ENCODE measurements at places on chromosomes 16 and 17.

DNA sequence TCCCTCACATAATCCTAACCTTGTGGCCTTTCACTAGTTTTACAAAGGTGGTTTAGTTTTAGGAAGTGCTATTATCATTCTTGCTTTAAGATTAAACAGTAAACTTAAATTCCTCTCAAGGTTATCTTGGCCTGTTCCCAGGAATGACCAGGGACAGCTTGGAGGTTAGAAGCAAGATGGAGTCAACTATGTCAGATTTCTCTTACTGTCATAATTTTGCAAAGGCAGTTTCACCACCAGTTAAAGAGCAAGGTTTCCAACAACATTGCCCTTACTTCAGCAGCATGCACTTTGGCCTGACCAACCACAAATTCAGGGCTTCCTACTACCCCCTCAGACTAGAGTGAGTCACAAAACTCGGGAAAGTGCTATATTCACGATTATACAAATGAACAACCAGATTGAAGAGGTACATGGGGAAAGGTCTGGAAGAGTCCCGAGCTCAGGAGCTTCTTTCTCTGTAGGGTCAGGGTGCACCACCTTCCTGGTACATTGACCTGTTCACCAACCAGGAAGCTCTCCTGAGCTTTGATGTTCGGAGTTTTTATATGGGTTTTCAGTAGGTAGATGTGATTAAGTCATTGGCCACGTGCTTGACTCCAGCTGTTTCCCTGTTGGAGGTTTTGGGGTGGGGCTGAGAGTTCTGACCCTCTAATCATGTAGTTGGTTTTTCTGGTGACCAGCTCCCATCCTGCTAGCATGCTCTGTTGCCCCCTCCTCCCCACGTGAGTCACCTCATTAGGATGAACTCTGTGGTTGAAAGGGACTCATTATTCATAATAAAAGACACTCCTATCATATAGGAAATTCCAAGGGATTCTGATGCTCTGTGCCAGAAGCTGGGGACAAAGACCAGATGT is 19.4 kb downstream of the RHOT1 start:
- DNase-seq, result no peak

GRCh38 chr17:40260528-40260927 is 27.2 kb upstream of the CDC6 start:
- DNase-seq, result no peak

- DNase-seq, result no peak
Observed at GRCh38 chr17:75959051-75959838, 18.4 kb upstream of the FBF1 start.

- no peak for DNase-seq
Observed at GRCh38 chr16:3015865-3016521, 2.0 kb downstream of the CLDN6 start.

DNA sequence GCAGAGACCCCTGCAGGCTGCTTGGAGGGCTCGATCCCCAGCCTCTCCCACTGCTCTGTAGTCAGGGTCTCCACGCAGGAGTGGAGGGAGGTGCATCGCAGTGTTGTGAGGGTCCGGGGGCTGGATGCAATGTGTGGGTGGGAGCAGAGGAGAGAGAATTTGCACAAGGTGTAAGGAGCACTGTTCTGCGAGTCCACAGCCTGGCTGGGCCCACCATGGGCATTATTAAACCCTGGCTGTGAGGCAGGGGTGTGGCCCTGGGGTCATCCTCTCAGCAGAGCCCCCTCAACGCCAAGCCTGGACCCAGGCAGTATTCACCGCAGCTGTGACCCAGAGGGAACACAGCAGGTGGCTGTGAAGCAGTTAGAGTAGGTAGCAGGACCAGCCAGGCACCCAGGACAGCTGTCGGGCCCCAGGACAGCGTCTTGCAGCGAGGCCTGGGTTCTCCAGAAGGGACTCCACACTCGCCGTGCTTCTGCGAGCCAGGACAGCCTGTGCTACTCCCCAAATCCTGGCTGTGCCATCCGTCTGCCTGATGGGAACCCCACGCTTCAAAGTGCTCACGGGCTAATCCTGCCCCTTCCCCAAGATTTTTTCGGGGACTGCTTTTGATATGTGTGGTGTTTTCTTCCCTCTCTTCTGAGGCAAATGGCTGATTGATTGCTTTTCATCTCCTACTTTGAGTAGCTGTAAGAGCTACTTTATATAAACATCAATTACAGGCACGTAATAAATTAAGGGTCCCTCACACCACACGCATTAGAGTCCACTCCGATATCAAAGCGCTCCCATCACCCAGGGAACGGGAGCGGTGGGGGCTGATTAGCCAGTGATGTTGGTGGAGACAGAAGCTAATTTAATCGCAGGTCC is 100.9 kb upstream of the GSE1 start:
- no peak for DNase-seq

- peak; percentile 65 for DNase-seq
Observed at GRCh38 chr17:50559674-50560184, 786 bp upstream of the CACNA1G start.

GRCh38 chr17:72967977-72968585 is 124.4 kb downstream of the SLC39A11 start:
- no peak for DNase-seq

- no peak for DNase-seq
Observed at GRCh38 chr16:27369806-27370205, 32.2 kb upstream of the IL21R start.

DNA sequence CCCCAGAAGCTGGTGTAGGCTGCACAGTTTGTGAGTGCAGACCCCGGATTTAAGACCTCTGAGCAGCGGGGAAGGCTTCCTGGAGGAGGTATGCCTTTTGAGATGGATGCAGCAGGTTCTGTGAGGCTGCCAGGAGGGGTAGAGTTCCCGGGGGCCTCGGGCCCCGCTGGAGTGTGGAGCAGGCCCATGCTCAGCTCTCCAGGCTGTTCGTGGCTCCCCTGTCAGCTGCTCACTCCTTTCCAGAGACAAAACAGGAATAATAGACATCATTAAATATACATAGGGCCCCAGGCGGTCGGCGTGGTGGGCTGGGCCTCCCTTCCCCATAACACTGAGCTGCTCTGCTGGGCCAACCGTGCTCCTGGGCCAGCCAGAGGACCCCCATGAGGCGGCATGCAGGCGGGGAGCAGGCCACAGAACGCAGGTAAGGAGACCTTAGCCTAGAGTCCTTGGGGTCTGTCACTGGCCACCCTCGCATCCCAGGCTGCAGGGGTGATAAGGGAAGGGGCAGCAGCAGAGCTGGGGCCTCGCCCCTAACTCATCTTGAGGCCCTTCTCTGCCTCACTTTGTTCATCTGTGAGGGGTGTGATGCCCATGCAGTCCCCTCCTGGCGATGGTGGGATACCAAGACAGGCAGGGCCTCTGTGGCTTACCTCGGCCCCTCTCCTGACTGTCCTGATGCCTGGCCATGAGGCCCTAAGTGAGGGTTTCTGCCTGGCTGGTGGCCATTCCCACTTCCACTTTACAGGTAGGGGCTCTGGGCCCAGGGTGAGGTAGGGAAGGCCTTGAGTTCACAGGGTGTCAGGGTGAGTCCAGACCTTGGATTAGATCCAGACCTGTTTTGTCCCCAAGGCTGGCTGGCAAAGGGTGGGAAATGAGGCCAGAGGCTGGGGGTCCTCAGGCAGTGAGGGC is at the start of gene MYO15A:
Gene MYO15A, plus strand, starts transcription at position 356 of the 912 bp plus-strand sequence. CDS start 10,045 bp downstream, outside the sequence.
- DNase-seq, result no peak

DNA sequence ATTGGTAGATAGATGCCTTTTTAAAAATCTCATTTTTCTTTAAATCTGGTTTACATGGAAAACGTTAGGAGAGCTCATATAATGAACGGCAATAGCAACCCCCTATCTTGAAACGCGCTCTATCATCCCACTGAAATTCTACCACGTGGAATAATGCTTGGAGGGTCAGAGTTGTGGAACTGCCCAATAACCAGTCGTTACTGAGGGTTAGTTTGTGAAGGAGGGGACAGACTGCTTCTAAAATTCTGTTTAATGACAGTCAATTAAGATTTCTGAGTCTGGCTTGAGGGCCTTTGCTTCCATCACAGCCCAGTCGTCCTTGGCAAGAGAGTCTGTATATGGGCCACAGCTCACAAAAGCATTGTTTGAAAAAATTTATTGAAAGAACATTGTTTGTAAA is 482 bp downstream of the IRF8 start:
- DNase-seq, result peak; percentile 45

- DNase-seq, result no peak
Observed at GRCh38 chr17:78602246-78602645, 25.1 kb upstream of the DNAH17 start.

DNA sequence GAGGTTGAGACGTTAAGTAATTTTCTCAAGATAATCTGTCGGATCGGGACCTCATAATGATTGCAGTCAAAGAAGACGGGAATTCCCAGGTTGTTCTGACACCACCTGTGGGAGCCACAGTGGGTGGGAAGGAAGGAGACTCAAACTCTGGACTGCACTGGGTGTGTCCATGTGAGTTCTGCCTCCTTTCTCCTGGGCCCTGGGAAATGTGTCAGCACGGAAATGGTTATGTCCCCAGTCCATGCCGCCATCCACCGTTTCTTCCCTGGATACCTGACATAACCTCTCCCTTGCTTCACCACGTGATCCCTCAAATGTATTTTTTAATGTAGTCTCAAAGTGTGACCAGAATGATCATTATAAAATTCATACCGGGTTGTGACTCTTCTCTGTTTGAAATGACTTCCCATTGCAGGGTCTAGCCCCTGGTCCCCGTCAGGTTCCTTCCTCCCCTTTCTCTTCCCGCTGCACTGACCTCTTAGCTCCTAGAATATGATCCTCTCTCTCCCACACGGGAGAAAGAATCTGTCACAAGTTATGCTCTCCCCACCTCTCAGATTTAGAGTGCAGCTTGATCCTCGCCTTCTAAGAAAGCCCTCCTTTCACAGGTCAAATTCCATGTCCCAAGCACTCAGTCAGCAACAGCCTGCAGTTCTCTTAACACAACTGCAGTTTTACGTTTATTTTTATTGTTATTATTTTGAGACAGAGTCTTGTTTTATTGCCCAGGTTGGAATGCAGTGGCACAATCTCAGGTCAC is 820.0 kb upstream of the EEF2KMT start:
- DNase-seq, result no peak

- no peak for DNase-seq
Observed at GRCh38 chr17:65393514-65393913, 167.9 kb downstream of the AXIN2 start.

GRCh38 chr16:31664683-31665482 is 137.2 kb downstream of the AHSP start:
- no peak for DNase-seq

GRCh38 chr17:76716146-76716838 is 5.5 kb upstream of the MXRA7 start:
- peak; percentile 74 for DNase-seq

GRCh38 chr17:7538891-7539545 is 9.8 kb upstream of the TNFSF12 start:
- no peak for DNase-seq

GRCh38 chr17:80890921-80891396 is 100.7 kb upstream of the CHMP6 start:
- DNase-seq, result no peak

- no peak for DNase-seq
Observed at GRCh38 chr16:65684230-65684629, 562.4 kb upstream of the CDH11 start.

DNA sequence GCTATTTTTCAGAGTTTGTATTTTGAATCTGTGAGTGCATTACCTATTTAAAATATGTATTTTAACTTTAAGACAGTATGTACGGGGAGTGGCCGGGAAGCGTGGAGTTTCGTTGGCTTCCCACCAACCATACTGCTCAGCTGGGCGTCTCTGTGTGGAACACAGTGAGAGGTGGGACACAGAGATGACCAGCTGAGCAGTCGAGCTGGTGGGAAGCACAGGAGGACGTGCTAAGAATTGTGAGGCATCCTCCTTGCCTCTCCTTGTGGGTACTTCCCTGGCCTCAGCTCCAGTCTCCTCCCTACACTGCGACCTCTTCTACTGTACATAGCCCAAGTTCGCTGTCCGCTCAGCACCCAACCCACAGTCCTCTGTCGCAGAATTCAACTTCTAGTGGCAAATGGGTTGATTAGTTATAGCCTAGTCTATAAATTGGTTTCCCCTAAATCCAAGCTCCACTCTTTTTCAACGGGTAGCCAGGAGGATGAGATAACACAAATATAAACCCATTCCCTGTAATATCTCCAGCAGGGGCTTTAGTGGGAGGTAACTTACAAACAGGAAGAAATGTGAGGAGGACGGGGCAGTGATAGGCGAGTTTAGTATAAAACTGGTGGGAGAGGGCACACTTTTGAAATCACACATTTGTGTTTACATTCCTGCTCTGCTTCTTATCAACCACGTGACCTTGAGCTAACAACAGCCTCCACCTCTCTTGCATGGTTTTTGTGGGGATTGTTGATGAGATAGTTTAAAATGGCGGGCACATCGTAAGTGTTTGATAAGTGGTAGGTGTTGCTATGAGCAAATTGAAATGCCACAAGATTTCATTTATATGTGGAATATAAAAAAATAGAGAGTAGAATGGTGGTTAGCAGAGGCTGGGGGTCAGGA is 211.9 kb upstream of the HS3ST3A1 start:
- DNase-seq, result no peak

- no peak for DNase-seq
Observed at GRCh38 chr17:77185137-77185536, 44.4 kb downstream of the SEC14L1 start.

- DNase-seq, result no peak
Observed at GRCh38 chr16:57087003-57087402, 5.4 kb upstream of the CPNE2 start.

DNA sequence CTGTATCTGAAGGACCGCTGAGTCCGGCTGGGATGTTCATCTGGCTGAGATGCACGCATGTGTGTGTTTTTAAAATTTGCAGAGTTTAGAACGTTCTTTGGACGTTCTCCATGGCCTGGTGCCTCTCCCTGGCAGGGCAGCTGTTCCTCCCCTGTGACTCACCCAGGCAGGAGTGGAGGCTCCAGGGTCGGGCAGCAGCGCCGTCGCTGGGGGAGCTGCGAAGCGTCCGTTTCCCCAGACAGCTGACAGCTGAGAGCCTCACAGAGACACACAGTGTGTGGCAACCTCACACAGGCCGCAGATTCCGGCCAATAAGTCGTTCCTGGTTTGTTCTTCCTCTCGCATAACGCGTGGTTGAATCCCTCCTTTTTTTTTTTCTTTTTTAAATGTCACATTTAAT is 80.6 kb downstream of the OR1D5 start:
- DNase-seq, result peak; percentile 8
